ENCODE measurements at places on chromosomes 1 and 21.

GRCh38 chr1:94859174-94859573 lies 39.0 kb downstream of the SLC44A3 start:
- no peak for DNase-seq

DNA sequence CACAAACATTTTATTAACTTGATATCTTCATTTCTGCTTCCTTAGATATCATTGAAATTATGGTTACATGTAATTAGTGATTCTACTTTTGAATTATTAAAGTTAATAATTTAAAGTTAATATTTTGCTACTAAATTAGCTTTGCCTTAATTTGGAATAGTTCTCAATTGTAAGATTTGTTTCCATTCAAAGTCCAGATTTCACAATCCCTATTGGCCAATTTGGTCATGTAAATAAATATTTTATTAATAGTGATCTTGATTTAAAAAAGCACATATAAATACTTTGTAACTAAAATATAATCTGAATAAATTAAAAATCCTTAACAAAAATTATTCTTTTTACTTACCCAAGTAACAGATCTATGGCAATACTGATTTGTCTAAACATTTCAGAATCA lies 1558.6 kb downstream of the NCAM2 start:
- no peak for DNase-seq

GRCh38 chr1:26288311-26288941 lies 8.5 kb downstream of the SH3BGRL3 start:
- no peak for DNase-seq

DNA sequence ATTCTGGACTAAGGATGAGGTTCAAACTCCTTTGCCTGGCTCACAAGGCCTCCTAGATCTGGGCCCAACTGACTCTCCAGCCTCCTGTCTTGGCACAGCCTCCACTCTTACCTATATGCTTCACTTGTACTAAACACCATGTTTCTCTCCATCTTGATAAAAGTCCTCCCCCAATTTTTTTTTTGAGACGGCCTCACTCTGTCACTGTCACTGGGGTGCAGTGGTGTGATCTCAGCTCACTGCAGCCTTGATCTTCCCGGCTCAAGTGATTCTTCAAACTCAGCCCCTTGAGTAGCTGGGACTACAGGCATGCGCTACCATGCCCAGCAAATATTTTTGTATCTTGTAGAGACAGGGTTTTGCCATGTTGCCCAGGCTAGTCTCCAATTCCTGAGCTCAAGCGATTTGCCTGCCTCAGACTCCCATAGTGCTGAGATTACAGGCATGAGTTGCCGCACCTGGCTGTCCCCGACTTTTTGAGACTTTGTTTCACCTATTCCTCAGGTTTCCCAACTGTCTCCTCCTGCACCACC lies 39.7 kb downstream of the CD34 start:
- DNase-seq: peak; percentile 82

DNA sequence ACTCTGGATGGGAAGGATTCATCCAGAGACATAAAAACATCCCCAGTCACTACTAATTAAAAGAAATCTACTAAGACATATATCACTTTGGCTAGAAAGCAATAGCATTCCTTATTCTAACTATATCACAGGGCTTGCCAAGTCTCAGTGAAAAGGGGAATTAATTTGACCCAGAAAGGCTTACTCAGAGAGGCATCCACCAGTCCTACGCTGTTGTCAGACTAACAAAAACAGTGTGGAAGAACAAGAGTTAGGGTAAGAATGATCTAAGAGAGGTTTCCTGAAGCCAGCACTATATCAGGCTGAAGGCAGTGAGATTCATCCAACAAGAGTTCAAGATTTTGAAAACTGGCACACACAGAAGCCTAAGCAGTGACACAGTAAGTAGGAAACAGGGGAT lies 126.1 kb downstream of the GDAP2 start:
- no peak for DNase-seq

DNA sequence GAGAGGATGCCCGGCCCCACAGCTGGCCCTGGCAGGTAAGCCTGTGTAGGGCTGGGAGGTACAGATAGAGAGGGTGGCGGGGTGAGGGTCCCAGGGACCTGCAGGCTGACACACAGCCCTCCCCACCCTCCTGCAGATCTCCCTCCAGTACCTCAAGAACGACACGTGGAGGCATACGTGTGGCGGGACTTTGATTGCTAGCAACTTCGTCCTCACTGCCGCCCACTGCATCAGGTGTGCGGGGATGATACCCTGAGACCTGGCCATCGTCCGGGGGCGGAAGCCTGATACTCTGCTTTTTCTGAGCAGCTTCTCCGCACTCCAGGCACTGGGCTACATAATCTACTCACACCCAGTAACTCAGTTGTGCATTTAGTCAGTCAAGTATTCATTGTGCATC lies 2.1 kb downstream of the CTRC start:
- no peak for DNase-seq

- DNase-seq: no peak
Observed at GRCh38 chr1:67257173-67257535, 50.5 kb upstream of the IL12RB2 start.

- no peak for DNase-seq
Observed at GRCh38 chr1:246281639-246282038, 225.4 kb downstream of the SMYD3 start.

DNA sequence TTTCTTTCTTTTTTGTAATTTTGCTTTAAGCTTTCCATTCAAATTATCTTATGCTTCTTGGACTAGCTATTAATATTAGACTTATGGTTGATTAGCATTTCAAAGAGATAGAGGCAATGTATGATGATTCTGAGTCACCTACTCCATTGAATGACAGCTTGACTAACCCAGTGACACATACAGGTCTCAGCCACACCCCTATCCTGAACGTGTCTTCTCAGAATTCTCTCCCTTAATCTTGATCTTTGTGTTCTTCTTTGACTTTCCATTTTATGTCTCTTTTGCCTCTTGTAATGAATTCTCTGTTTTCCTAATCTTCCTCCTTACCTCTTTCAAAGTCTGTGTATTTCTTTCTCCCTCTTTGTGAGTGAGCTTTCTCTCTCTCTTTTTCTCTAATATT lies 241.1 kb downstream of the PDE4B start:
- no peak for DNase-seq

- DNase-seq: peak; percentile 71
Observed at GRCh38 chr1:85201340-85202091, 700 bp upstream of the SYDE2 start.

DNA sequence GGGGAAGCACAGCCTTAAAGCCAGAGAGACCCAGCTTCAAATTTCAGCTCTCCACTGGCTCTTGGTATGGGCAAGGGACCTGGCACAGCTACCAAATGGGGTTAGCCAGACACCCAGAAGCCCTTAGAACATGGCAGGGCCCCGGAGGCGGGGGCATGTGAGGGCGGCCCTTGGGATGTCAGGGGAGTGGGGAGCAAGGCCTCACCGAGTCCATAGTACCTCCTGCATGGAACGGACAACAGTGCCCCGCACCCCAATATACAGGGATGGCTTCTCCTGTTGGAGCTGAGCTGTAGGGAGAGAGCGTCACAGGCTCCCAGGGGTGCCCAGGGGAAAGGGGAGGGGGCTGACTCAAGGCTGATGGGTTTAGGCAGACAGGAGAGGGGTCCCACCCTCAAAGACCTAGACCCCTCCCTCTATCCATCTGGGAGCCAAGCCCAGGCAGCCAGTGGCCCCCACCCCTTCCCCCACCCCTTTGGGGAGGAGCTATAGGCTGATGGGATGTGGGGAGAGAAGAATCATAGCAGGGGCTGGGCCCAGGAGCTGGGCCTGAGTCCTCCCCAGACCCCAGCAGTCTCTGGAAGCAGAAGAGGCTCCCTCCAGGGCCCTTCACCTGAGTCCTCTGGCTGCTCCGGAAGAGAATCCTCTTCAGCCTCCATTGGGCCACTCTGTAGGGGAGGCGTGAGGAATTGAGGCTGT lies 16.5 kb downstream of the SPOCD1 start:
- no peak for DNase-seq

GRCh38 chr1:99600782-99601181 lies 45.1 kb upstream of the PALMD start:
- DNase-seq: no peak

- DNase-seq: peak; percentile 40
Observed at GRCh38 chr1:21659924-21660326, 9.2 kb downstream of the RAP1GAP start.

DNA sequence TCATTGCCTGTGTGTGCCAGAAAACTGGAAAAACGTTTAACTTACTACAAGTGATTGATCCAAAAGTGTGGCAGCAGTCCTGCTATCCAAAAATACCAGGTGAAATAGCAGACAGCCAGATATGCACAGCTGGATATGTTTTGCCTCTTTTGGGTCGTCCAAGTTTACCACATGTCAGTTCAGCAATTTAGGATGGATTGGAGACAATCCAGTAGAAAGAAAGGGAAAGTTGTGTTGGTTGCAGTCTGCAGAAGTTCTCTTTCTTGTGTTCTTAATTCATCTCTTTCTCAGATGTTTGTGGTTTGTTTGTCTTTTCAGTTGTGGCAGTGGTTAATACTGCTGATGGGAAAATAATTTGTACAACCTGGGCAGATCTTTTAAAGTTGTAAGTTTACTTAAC lies 645.0 kb downstream of the PTPRC start:
- no peak for DNase-seq

DNA sequence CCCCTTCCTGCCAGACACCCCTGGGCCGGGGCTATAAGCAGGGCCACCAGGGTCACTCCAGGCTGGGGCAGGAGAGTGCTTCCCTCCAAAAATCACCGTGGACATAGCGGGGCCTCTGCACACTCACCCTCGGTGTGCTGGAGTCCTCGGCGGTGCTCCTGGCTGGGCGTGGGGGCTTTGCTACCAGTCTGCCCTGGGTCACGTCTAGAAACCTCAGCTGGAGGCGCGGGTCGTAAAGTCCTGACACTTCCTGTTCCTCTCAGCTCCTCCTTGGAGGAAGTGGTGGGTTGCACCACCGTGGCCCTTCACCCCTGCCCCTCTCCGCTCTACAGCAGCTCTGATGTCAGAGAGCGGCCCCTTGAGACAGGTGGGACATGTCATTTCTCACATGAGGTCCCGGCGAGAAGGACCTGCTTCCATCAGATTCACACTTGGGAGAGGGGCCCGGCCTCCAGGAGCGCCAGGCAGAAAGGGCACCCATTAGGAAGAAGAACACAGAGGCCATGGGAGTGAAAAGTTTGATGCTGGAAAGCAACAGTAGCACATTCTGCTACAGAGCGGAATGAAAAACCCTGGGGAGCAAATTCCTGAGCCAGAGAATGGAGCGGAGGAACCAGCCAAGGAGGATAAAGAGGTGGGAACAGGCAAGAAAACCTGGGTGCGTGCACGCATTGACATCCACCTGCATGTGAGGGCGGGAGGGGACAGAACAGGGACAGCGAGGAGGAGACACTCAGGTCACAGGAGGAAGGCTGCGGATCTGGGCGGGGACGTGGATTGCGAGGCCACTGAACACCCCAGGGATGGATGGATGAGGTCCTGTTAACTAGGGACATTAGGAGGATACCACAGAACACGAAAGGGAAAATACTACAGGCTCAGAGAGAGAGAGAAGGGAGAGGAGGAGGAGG lies at the start of gene ITGB2:
Gene ITGB2 (minus strand): TSS at position 206 of the 911 bp plus-strand sequence. CDS start 10,117 bp downstream, outside the sequence.
- no peak for DNase-seq

GRCh38 chr1:156648951-156649350 lies 7.0 kb downstream of the BCAN start:
- no peak for DNase-seq

DNA sequence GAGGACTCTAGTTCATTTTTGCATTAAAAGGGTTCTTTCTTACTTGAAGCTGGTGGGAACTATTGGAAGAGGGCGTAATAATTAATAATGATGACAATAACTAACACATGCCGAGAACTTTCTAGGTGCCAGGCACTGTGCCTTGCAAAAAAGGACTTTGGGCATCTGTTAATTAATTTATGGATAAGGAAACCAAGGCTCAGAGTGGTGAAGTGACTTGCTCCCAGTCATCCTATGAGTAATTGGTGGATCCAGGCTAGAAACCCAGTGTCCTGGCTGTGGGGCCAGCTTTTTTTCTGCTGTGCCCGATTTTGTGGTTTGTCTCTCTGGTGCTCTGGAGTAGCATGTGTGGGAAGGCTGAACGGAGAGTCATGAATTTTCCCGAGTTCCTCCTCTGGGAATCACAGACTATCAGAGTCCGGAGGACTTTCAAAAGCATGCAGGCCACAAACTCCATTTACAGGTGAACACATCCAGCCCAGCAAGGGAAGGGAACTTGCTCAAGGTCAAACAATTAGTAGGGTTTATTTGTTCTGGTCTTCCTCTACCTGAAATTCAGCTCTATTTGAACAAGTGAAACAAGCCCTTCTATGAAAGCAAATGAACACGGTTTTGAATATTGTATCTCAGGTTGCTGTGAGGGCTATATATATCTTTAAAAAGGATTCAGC lies 23.4 kb downstream of the ROR1 start:
- peak; percentile 62 for DNase-seq

DNA sequence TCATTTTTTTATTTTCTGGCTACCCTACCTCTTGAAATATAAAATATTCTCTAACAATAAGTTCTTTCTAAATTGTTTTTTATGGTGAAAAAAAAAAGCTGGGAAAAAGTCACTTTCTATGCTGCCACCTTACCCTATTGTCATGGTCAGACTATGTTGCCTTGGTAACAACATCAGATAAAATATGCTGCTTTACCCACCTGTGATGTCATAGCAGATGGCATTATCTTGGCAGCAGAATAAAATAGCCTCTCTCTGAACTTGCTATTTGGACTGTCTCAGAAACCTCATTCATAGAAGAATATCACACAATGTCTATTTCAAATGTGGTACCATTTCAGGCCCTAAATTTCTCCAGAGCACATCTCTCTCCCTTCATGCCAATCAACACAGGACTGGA lies 69.6 kb upstream of the SGIP1 start:
- no peak for DNase-seq

- no peak for DNase-seq
Observed at GRCh38 chr21:32336711-32337110, 38.1 kb downstream of the MRAP start.

- no peak for DNase-seq
Observed at GRCh38 chr21:35652872-35653271, 407.5 kb downstream of the SETD4 start.

DNA sequence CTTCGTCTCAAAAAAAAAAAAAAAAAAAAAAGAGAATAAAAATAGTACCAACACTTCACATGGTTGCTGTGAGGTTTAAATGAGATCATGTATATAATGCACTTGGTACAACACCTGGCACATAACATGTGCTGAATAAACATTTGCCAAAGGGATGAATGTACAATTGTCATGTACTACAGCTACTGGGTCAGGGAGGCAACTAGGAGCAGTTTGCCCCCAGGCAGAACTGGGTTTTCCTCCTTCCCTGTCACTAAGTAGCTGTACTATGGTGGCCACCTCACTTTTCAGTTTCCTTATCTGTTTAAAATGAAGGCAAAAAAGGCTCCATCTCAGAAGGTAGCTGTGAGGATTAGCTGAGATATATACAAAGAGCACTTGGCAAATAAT lies 11.5 kb downstream of the AK2 start:
- no peak for DNase-seq

GRCh38 chr1:236858165-236858564 lies 63.1 kb downstream of the MTR start:
- DNase-seq: no peak

GRCh38 chr1:84073266-84073665 lies 70.8 kb upstream of the PRKACB start:
- no peak for DNase-seq
